ENCODE measurements at places on chromosomes 3 and 15.

DNA sequence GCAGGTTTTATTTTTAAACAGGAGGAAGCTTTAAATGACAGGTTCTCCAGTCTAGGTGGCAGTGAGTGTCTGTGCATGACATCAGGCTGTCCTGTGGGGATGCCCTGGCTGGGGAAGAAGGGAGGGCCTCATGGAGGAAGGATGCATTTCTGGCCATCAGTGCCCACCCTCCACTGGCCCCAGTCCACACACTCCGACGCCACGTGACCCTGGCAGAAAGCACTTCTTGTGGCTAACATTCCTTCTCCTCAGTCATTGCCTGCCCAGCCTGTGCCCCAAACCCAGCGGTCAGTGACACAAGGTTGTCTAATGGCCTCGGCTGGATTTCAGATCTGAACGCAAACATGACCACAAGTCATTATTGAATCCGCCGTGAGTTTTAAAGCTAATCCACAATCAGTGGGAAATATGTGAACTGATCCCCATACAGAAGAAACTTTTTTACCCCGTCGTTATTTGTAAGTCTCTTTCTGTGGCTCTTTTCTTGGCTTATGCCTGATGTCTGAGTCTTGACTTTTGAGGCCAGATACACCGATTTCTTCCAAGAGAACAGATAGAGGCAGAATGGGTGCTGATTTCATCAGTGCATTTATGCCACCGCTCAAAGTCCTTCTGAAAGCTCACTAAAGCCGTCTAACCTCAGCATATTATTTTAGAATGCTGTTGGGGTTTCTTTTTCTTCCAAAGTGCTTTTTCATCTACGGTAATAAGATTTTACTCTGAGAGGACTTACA is 17.3 kb upstream of the LRRK1 start:
- H3K4me1 ChIP-seq, result peaks cover 3% of the 10 kb centered on the region
- H3K36me3 ChIP-seq, result no peaks in the 10 kb centered on the region
- no peaks in the 10 kb centered on the region for H3K27me3 ChIP-seq
- DNase-seq, result no peak

GRCh38 chr3:25155652-25156471 is 272.2 kb upstream of the RARB start:
- DNase-seq, result no peak
- H3K4me3 ChIP-seq, result no peak overlapping the region
- no peak overlapping the region for H3K27ac ChIP-seq

DNA sequence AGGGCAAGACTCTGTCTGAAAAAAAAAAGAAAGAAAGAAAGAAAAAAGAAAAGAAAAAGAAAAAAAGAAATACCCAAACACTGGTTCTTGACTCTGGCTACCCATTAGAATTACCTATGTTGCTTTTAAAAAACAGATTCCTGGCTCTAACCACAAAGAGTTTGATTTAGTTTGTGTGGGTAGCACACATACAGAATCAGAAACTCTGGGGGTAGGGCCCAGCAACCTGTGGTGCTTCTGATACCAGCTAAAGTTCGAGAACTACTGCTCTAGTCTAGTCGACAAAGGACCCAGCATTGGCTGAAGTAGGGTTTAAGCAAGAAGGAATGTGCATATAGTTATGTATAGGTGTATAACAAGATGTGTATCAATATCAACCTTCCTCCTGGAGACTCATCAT is 392.7 kb downstream of the EFHB start:
- no peak for DNase-seq
- no peak overlapping the region for H3K4me3 ChIP-seq
- no peaks in the 10 kb centered on the region for H3K27me3 ChIP-seq
- peaks cover 10% of the 10 kb centered on the region for H3K4me1 ChIP-seq
- no peak overlapping the region for H3K27ac ChIP-seq

DNA sequence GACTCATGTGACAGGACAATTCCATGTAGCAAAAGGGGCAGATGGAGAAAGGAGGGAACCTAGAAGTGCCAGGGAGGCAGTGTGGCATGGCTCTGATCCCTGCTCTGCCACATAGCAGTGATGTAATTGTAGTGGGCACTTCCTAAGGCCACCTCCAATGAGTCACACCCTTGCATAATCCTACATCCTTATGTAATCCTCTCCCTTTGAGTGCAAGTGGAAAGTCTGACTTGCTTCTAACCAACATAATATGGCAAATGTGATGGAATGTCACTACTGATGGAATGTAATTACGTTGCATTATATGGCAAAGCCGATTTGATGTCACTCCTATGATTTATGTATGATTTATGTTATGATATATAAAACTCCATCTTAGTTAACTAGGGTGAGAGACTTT is 72.9 kb upstream of the ATP2C1 start:
- H3K27ac ChIP-seq, result no peak overlapping the region
- no peak for DNase-seq

GRCh38 chr15:59407946-59408345 is 30.0 kb upstream of the FAM81A start:
- H3K27ac ChIP-seq, result no peak overlapping the region
- no peak for DNase-seq
- no peaks in the 10 kb centered on the region for H3K27me3 ChIP-seq
- H3K4me1 ChIP-seq, result no peaks in the 10 kb centered on the region

DNA sequence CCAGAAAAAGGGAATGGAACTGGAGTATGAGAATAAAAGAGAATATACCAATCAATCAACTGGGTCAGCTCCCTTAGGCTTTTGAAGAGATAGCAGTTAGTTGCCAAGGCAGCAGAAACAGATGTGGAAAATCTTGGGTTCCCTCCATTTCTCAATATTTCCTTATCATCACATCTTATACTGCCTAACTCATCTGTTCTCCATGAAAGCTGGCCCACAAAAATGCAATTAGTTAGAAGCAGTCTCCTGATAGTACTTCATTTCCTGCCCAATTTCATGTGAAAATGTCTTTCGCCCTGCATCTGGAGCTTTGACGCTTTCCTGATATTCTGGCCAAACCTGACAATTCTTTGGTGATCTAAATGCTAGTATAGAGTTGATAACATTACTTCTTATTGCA is 30.1 kb upstream of the SPTSSB start:
- H3K4me1 ChIP-seq, result no peaks in the 10 kb centered on the region
- no peak overlapping the region for H3K27ac ChIP-seq
- DNase-seq, result no peak
- H3K4me3 ChIP-seq, result no peak overlapping the region
- H3K36me3 ChIP-seq, result no peaks in the 10 kb centered on the region

DNA sequence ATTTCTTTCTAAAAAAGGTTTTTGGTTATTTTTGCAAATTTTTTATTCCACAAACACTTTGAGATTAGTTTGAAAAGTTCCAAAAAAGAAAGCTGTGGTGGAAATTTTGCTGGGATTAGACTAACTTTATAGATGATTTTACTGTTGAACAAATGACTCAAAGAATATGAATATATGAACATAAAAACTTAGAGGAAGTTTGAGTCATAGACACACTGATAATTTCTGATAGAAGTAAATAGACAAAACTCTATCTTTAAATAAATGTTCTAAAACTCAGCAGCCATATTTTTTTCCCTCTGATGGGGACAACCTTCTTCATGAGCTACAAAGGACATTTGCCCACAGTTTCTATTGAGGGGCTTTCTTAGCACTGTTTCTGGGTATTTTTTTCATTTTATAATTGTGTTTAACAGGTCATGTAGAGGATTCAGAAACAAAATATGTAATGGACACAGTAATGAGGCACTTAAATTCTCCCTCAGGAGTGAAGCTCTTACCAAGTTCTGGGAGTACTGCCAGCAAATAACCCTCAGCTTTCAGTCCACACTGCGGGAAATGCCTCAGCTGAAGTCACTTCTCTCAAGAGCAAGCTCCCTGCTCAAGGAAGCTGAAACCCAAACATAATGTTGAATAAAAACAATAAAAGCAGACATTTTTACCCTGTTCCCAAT is 157.6 kb downstream of the NFKBIZ start:
- no peaks in the 10 kb centered on the region for H3K27me3 ChIP-seq
- no peak overlapping the region for H3K27ac ChIP-seq
- DNase-seq, result no peak
- peaks cover 3% of the 10 kb centered on the region for H3K4me1 ChIP-seq

GRCh38 chr3:128076483-128077201 is 24.4 kb downstream of the SEC61A1 start:
- H3K36me3 ChIP-seq, result no peaks in the 10 kb centered on the region
- no peak overlapping the region for H3K27ac ChIP-seq
- H3K4me1 ChIP-seq, result no peaks in the 10 kb centered on the region
- H3K4me3 ChIP-seq, result peak overlapping the region; percentile 27
- peak; percentile 84 for DNase-seq

DNA sequence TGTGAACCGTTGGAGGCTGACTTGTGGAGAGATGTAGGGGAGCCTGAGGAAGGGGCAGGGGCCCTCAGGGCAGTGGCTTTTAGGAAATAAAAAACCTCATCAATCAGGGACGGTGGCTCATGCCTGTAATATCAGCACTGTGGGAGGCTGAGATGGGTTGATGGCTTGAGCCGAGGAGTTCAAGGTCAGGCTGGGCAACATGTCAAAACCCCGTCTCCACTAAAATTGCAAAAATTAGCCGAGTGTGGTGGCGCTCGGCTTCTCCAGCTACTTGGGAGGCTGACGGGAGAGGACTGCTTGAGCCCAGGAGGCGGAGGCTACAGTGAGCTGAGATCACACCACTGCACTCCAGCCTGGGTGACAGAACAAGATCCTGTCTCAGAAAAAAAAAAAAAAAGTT is 7.6 kb downstream of the TTC23 start:
- no peak for DNase-seq
- no peak overlapping the region for H3K27ac ChIP-seq

GRCh38 chr3:118151164-118151563 is 883.5 kb downstream of the IGSF11 start:
- H3K4me3 ChIP-seq, result no peak overlapping the region
- H3K27me3 ChIP-seq, result no peaks in the 10 kb centered on the region
- no peaks in the 10 kb centered on the region for H3K36me3 ChIP-seq
- no peaks in the 10 kb centered on the region for H3K4me1 ChIP-seq
- DNase-seq, result no peak

GRCh38 chr3:52210550-52211046 is 12.6 kb downstream of the ALAS1 start:
- H3K36me3 ChIP-seq, result peaks cover 30% of the 10 kb centered on the region
- DNase-seq, result no peak
- H3K4me1 ChIP-seq, result no peaks in the 10 kb centered on the region
- no peak overlapping the region for H3K4me3 ChIP-seq

- DNase-seq, result no peak
- H3K27ac ChIP-seq, result no peak overlapping the region
- no peaks in the 10 kb centered on the region for H3K27me3 ChIP-seq
Observed at GRCh38 chr3:149223461-149223820, 1.8 kb upstream of the CP start.

DNA sequence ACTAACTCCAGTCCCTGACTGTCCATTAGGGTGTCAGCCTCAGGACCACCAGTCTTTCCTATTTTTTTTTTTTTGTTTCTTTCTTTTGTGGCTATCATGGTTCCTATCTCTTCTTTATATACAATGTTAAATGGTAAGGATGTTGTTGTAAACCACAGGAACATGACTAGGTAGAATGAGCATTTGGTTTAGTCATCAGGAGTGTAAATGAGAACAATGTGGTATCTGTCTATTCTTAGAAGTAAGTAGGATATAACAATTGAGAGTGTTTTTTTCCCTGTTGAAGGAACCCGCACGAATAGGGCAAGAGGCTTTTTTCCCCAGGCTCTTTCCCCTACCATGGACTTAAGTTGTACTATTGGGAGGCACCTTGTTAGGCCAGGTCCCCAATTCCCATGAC is 880.3 kb upstream of the GBE1 start:
- H3K4me3 ChIP-seq, result no peak overlapping the region
- H3K27me3 ChIP-seq, result no peaks in the 10 kb centered on the region
- no peaks in the 10 kb centered on the region for H3K4me1 ChIP-seq
- H3K36me3 ChIP-seq, result no peaks in the 10 kb centered on the region
- no peak overlapping the region for H3K27ac ChIP-seq

- no peak overlapping the region for H3K27ac ChIP-seq
- no peaks in the 10 kb centered on the region for H3K36me3 ChIP-seq
- DNase-seq, result no peak
- H3K4me1 ChIP-seq, result no peaks in the 10 kb centered on the region
Observed at GRCh38 chr3:102332934-102333333, 101.9 kb upstream of the ZPLD1 start.

DNA sequence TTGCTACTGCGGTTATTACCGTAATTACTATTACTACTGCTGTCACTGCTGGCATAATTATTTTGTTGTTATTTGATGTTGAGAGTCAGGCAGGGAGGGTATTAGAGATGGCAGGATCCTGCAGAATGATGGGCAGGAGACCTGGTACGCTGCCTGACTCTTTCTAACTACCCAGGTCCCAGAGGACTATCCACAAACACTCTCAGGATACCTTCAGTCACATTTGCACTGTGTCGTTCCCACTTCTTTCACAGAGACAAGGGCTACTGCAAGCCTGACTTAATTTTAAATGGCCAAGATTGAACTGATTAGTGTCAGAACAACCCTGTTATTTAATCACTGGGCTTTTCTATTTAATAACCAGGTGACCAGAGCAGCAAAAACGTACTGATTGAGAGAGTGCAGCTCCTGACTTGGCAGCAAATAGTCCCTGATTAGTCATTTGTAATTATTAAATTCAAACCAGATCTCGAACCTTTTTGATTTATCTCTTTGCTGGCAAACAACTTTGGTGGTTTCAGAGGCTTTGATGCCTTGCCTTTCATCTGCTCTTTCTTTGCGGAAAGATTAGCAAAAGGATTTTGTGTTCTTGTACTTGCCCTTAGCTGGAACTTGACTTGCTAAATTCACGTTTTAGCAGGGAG is 88.8 kb upstream of the ARHGEF3 start:
- H3K36me3 ChIP-seq, result no peaks in the 10 kb centered on the region
- H3K4me3 ChIP-seq, result no peak overlapping the region
- H3K27me3 ChIP-seq, result no peaks in the 10 kb centered on the region
- H3K27ac ChIP-seq, result no peak overlapping the region

DNA sequence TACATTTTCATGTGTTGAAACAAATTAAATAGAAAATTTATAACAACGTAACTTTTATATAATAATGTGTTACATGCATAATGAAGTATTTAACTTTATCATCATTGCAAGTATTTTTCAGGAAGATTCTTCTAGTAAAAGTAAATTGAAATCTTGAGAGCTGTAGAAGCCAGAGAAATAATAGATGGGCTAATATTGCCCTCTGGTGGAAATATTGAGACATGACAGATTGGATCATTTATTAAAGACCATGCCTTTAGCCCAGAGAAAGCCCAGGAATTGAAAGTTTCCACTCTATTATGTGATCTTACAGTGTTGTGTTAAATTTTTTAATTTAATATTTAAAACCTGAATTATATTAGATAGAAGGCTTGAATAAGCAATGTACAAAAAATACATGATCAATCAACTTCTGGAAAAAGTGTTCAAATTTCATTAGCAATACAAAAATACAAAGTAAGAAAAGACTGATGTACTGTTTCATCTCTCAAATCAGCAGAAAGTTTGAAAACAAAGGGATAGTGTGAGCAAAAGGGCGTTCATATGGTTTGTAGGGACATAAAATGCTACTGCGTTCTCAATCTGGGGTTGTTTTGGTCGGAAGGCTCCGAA is 52.7 kb upstream of the SPTSSB start:
- no peaks in the 10 kb centered on the region for H3K4me1 ChIP-seq
- no peak overlapping the region for H3K27ac ChIP-seq
- DNase-seq, result no peak
- no peaks in the 10 kb centered on the region for H3K27me3 ChIP-seq

GRCh38 chr3:186239321-186239720 is 122.7 kb downstream of the DGKG start:
- H3K27ac ChIP-seq, result no peak overlapping the region
- no peak for DNase-seq
- H3K36me3 ChIP-seq, result peaks cover 2% of the 10 kb centered on the region
- H3K4me3 ChIP-seq, result no peak overlapping the region
- H3K4me1 ChIP-seq, result no peaks in the 10 kb centered on the region

GRCh38 chr3:113231827-113232253 is 20.5 kb downstream of the BOC start:
- H3K36me3 ChIP-seq, result no peaks in the 10 kb centered on the region
- H3K4me1 ChIP-seq, result no peaks in the 10 kb centered on the region
- no peak overlapping the region for H3K4me3 ChIP-seq

Measured in aorta (tissue), 5 donors.